ENCODE measurements at places on chromosomes 4 and X.

DNA sequence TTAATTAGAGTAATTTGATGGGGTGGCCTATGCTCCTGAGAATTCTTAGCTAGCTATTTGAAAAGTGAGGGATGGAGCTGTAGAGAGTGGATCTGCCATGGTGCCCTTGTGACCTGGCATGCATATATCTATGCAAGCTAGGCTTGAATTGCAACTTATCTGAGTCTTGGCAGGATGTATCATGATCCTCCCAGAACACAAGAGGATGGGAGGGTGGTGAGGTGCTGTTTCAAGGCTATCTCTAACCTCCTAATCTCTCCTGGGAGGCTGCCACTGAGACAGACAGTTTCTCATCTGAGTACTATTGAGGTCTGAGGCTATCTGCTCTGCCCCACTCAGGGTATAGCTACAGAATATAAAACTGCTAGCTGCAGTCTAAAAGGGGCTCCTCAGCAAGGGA lies 56.6 kb downstream of the BRCC3 start:
- no peak for DNase-seq

DNA sequence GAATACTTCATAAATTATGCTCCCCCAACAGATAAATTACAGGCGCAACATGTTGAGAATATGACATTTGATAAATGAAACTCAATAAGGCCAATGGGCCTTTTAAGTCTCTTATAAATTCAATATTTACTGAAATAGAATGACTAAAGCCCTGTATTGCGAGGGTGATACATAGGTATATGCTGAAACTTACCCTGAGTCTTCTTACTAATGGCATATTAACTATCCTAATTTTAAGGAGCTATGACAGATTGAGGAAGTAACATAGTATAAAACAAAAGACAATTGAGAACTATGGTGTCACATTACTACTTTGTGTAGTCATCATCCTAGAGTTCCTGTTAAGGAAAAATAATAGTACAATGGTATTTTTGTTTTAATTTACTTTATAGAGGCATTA lies 440.7 kb downstream of the IL15 start:
- DNase-seq, result no peak

- no peak for DNase-seq
Measured at GRCh38 chrX:69096963-69097362, 68.3 kb downstream of the PJA1 start.

DNA sequence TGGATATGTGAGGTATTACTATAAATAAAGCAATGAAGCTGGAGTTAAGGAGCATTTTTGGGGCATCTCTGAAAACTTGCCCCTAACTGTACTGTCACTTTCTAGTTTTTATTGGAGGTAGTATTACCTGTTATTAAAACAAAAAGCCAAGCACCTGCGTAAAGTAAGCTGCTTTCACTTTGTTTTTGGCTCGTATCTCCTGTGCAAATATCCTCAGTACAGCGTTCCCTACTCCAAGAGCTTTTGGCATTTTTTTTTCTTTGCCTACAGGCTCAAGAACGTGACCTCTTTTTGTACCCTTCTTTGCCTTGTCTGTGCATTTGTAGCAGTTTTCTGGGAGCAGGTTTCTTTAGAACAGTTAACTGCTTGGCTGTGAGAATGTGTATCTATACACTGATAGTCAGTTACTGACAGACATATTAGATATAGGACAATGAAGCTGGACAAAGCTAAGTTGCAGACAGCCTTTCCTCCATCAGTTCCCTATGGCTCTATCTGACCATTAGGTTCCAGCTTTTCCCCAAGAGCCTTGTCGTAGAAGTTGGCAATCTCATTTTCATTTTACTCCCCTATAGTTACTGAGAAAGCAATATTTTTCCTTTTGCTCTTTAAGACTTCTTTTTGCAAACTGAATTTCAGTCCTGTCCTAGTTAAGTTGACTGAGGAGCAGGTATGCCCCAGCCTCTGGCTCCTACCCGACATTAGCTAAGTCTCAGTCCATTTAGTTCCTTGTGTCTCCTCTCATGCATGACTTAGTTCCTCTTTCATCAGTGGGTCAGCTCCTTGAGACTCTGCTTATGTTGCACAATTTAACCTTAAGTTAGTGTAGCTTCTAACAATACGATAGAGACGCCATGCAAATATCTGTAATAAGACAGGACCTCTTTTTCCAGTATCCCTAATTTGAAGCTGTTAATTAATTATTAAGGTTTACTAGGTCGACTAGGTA lies 71.5 kb upstream of the HPRT1 start:
- DNase-seq, result no peak

GRCh38 chrX:108701633-108702032 lies 34.7 kb downstream of the IRS4 start:
- no peak for DNase-seq

DNA sequence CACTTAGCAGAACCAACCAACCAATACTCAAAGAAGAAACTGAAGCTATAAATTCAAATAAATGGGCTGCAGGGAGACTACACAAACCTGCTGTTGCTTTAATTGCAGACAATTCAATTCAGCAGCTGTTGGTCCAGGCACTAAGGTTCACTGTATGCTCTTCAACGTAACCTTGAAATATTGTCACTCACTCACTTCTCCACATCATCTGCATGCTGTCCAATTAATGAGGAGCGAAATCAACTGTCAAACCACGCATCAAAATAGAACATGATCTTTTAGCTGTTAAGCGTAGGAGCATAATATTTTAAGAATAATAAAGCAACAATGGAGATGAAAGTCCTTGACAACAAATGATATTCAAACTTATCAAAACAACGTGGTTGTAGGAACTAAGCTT lies 17.0 kb downstream of the ENOX2 start:
- DNase-seq, result no peak

- DNase-seq, result no peak
Measured at GRCh38 chrX:78673246-78673645, 14.1 kb upstream of the RTL3 start.

- no peak for DNase-seq
Measured at GRCh38 chrX:49271341-49271740, 1.7 kb downstream of the PPP1R3F start.

- DNase-seq, result no peak
Measured at GRCh38 chr4:139957986-139958738, 195.8 kb downstream of the MAML3 start.

GRCh38 chrX:17859609-17860178 lies 1.4 kb downstream of the RAI2 start:
- no peak for DNase-seq

- no peak for DNase-seq
Measured at GRCh38 chr4:69786547-69786946, 26.1 kb upstream of the SULT1B1 start.

- no peak for DNase-seq
Measured at GRCh38 chr4:184655889-184656869, 6.6 kb downstream of the PRIMPOL start.
